ENCODE measurements at places on chromosomes 5 and 9.

DNA sequence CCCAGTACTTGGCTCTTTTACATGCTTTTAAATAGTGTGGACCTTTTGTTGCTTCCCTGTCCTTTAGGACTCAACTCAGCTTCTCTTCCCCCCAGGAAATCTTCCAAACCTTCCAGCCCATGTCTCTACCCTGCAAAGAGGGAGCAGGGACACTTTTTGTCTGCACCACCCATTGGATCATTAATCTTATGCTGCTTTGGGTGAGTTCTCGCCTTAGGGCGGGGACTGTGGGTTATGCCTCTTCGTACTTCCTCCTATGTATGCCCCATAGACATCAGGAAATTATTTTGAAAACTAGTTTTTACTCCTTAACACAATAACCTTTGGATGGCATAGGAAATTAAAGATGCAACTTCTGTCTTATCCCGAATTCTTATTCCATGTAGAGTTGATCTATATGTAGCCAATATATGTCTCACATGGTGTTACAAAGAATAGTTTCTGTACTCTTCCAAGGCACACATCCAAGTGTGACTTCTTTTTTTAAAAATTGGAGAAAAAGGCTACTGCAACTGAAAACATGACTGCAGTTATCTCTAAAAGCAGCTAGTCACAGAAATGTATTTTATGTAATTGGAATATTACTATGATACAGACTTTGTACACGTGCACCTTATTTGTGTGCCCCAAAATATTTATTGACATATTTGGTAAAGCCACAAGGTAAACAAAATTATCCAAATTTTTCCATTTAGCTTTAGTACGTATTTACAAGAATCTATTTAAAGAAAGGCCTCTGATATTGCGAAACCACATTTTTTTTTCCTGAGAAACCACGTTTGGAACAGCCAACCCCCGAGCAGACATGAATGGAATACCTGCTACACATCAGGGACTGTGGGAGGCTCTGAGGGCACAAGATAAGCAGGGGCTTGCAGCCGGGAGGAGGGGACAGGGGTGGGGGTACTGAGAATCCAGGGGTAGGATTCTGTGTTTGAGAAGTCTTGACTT, 133.6 kb downstream of the WDR41 start:
- no peak for DNase-seq

- DNase-seq: no peak
Observed at GRCh38 chr9:73042155-73042554, 89.3 kb upstream of the ALDH1A1 start.

DNA sequence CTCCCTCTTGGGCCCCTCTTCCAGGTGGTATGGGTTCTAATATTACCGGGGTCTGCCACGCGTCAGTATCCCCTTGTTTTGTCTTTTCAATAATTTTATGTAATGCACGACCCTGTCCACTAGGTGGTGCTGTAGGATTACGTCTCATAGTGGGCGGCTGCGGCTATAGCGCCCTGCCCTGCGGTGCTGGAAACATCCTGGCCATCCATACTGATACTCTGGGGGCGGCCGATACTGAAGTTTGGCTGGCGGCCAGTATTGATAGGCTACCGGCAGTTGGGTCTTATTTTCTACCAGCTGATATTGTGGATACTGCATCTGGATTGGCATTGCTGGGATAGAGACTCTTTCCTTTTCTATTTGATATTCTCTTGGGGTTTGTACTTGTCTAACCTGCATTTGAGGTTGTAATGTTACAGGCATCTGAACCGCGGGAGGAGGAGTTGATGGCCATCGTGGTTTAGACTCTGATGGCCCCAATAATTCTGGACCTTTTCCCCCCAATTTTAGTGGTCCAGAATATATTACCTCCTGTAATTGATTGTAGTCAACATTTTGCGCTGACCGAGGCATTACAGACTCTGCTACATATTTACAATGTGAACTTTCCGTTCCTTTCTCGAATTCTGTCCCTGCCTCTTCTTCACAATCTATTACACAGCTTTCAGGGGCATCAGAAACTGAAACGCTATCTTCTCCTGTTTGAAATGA, 3.3 kb upstream of the TMEM141 start:
- DNase-seq: peak; percentile 85

GRCh38 chr5:67748165-67748690, 467.3 kb upstream of the PIK3R1 start:
- DNase-seq: no peak

DNA sequence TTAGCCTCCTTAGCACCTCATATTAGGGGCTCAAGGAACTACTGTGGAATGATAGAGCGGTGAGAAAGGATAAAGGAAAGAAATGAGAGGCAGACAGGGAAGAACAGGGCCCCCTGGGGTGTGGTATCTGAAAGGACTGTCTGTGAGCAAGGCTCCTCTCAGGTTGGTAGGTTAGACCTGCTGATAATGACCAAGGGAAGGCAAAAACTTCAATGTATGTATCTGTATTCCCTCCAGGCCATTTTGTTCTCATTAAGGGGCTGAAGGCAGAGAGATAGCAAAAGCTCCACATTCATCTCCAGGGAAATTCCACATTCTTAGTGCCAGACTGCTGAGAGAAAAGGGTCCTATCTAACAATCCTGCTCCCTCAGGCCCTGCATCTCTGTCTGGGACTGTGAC, 28.6 kb downstream of the TRIM32 start:
- DNase-seq: no peak

GRCh38 chr5:61790678-61791077, 458.6 kb downstream of the ZSWIM6 start:
- DNase-seq: no peak

- no peak for DNase-seq
Observed at GRCh38 chr9:69044240-69045219, 9.0 kb downstream of the FXN start.

DNA sequence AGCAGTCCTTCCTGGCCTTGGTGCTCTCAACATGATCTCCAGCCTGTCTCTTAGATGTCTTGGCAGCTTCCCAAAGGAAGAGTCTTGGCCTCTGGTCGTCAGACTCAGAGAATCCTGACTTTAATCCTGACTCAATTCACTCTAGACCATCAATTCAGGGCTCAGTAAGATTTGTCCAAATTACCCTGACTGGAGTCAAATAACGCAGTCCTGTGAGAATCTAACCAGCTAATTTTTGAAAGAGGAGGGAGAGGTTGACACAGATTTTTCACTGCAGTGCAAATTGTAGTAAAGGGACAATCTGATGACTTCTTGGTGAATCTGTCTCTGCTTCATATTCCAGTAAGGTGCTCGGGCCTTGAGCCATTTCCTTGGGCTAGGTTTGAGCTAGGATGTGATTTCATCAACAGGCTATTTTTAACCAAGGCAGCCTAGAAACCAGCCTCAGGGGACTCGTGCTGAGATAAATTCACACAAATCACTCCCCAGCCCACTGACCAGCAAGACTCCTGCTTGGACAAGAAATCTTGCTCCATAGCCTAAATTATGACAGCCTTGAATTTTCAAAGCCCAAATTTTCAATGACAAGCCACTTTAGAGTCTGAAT, 257.4 kb downstream of the ENC1 start:
- no peak for DNase-seq

GRCh38 chr9:110546411-110546871, 33.1 kb downstream of the SVEP1 start:
- no peak for DNase-seq

Data from CD4-positive, alpha-beta T cell treated with Interleukin-17A for 1 hour (primary cell).